Fibroblast of upper back skin (primary cell): ENCODE measurements at places on chromosomes 1 and 21.

- DNase-seq: no peak
These were observed 14.8 kb upstream of the PADI2 start for GRCh38 chr1:17134034-17134433.

DNA sequence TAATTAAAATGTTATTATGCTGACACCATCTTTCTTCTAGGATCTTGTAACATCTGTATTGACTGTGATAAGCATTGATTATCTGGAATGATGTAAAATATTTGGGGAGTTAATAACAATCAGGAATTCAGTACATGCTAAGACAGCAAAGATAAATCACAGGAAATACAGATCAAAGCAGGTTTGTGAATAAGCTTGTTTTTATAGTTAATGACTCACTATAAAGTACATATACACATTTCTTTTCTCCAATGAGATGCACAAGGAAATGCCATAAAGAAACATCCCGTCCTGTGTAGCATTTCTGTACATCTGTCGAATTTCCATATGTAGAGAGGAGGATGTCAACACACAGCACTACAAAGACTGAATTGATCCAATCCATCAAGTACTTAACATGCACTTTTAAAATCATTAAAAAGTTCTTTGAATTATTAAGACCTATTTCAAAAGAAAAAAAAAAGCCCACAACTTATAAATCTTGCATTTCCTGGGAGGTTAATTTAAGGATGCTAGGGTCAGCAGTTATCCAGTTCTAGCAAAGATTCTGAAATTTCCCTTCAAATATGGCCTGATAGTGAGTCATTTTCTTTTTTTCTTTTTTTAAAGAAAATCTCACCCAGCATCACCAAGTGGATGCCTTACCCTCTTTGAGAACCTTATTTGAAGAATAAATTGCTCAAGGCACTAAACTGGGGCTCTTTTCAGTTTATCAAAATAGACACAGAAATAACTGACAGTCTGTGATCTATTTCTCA, 243.2 kb upstream of the NR5A2 start:
- DNase-seq: peak; percentile 44

GRCh38 chr1:165287781-165288180, 68.7 kb downstream of the LMX1A start:
- DNase-seq: no peak

DNA sequence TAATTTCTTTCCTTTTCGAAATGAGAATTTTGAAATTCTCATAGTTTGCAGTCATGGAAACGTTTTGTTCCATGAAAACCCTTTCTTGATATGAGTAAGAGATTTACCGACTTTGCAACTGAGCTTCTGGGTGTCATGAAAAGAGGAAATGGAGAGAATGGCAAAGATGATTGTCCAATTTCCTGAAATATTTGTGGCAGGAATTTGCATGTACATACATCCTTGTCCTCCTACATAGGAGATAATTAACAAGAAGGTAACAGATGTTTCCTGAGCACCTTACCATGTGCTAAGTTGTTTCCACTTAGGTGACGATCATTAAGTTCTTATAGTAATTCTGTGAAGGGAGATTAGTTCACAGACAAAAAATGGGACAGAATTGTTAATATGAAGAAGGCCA, 170.7 kb downstream of the NEGR1 start:
- no peak for DNase-seq

DNA sequence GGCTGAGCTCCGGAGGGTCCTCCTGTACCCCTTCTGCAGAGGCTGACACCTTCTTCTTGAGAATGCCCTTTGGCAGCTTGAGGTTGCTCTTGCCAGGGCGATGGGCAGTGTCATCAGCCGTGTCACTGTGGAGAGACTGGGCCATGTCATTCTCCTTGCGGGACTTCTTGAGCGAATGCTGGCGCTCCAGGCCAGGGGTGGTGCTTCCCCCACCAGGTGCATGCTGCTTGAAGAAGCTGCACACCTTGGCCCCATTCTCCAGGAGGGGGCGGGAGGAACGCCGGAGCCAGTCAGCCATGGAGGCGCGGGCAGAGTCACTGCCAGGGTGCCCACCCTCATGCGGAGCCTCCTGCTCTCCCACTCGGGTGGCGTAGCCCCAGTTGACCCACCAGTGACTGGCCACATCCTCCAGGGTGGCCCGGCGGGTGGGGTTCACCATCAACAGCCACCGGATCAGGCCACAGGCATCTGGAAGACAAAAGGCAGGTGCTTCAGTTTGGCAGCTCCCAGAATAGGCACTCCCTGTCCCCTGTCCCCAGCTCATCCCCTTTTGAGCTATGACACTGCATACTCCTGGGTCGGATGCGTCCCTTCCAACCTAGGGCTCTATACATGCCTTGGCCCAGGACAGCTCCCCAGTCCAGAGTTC, 17.4 kb downstream of the NUAK2 start:
- no peak for DNase-seq

DNA sequence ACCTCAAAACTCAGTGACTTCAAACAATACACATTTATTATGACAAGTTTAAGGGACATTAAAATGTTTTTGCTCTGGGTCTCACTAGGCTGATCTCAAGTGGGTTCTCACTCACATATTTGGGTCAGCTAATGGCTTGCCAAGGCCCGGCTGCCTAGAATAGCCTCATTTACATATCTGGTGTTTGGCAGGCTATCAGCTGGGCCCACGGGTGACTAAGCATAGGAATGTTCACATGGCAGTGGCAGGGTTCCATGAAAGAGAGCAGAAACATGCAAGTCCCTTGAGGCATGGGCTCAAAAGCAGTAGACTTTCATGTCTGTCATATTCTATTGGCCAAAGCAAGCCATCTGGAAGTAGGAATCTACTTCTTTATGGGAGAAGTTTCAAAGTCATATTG, 492.6 kb downstream of the KCNT2 start:
- peak; percentile 72 for DNase-seq

- DNase-seq: no peak
These were observed 12.0 kb upstream of the RBP7 start for GRCh38 chr1:9985001-9985400.

DNA sequence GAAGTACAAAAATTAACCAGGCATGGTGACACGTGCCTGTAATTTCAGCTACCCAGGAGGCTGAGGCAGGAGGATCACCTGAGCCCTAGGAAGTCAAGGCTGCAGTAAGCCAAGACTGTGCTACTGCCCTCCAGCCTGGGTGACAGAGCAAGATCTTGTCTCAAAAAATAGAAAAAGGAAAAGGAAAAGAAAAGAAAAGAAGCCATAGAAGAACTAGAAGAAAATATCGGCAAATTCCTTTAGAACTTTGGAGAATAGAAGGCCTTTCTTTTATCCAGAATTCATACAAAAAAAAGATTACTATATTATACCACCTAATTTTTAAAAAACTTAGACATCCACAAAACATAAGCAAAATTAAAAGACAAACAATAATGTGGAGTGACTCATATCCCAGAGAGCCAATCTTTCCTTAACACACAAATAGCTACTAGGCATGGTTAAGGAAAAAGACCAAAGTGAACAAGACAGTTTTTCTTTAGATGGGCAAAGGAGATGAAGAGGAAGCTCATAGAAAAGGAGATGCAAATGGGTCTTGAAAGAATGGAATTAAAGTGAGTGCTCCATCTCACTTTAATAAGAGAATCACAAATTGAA, 251.1 kb upstream of the IRF2BP2 start:
- no peak for DNase-seq

- no peak for DNase-seq
These were observed 8.7 kb downstream of the BATF3 start for GRCh38 chr1:212690816-212691403.

DNA sequence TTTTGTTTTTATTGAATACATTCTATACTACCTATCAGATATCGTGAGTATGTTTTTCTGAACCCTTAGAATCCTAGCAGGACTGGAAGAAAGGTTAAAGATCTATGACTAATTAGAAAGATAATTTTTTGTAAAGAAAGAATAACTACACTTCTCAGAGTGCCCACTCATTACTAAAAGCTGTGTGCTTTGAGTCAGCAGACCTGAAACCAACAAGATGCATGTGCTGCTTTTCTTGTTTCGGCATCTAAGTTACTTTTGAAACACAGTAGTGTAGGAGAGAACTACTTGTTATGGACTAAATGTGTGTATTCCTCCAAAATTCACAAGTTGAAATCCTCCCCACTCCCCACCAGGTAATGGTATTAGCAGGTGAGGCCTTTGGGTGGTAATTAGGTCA, 127.8 kb upstream of the ESRRG start:
- no peak for DNase-seq

- DNase-seq: peak; percentile 82
These were observed 10.8 kb upstream of the DUSP12 start for GRCh38 chr1:161738627-161739287.

DNA sequence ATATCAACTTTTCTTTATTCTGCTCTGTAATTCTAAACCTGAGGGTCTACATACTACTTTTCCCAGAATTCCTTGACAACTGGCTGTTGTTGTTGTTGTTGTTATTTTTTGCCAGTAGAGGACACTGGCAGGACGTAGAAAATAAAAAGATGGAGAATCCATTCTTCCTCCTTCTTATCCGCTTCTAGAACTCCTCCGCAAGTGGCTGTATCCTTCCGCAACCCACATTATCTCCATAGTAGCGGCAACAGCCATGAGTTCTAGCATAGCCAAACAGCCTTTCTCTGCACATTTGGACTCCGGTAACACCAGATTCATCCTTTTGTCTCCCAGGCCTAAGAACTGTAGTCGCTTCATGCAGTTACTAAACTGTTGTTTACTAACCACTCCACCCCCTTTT, 91.1 kb upstream of the CACHD1 start:
- no peak for DNase-seq

GRCh38 chr1:107263291-107263915, 122.6 kb downstream of the NTNG1 start:
- DNase-seq: no peak

DNA sequence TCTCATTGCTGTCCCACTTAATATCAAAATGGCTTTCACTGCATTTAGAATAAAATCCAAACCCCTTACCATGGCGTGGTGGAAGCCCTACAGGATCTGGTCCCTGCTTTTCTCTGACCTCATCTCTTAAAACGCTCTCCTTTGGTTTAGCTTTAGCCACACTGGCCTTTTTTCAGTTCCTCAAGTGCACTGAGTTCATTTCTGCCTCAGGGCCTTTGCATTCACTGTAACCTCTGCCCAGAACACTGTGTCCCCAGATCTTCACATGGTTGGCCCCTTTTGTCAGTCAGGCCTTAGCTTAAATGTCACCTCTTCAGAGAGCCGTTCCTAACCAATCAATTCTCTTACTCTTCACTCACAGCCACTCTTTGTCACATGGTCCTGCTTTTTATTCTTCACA, 21.5 kb downstream of the BCL9 start:
- DNase-seq: no peak

- no peak for DNase-seq
These were observed 32.8 kb upstream of the IL19 start for GRCh38 chr1:206737729-206738201.

GRCh38 chr1:56061824-56062223, 517.5 kb downstream of the PLPP3 start:
- DNase-seq: no peak

DNA sequence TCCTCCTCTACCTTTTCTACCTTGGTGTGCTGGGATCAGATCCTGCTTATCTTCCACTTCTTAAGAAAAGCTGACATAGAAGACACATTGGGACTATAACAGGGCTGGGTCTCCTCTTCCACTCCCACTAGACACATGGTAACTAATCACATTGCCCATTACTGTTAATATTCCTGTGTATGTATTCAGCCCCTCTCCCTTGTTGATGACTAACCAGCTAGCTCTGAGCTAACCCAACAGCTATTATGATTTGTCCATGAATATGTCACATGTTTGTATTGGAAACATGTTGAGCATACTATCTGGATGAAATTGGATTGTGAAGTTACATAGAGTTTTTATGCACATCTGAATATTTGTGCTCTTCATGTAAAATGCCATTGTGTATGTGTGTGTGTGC, 52.9 kb downstream of the MPZL1 start:
- DNase-seq: no peak

GRCh38 chr1:217563179-217563578, 67.7 kb downstream of the GPATCH2 start:
- DNase-seq: no peak

GRCh38 chr1:214440219-214440965, 111.0 kb downstream of the PTPN14 start:
- no peak for DNase-seq

DNA sequence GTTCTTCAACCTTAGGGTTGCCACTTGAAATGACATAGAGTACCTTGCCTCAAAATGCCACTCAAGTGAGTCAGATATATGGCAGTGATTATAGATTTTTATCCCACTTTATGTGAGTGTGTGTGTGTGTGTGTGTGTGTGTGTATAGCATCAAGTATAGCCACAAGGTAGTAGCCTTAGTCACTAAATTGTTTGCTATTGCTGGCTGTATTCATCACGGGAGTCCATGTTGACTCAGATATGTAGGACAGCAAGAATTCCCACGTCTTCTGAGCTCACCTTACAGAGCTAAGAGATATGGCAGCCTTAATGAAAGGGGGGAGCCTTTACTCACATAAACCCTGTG, 9.3 kb downstream of the ETS2 start:
- peak; percentile 58 for DNase-seq

DNA sequence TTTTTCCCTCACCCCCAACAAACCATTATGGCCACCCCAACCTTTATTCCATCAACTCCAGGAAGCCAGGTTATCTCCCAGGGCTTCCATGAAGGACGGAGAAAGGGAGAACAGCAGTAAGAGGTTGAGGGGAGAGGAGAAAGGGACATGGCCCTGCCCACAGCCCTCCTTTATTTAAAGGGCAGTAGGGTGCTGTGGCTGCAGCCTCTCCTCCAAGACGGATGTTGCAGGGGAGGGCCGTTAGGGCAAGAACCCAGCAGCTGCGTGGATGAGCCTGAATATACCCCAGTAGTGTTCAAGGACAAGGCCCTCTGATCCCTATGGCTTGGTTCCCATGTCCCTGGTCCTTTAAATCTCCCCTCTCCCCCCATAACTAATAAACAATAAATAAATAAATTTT, 5.9 kb downstream of the RXFP4 start:
- no peak for DNase-seq

DNA sequence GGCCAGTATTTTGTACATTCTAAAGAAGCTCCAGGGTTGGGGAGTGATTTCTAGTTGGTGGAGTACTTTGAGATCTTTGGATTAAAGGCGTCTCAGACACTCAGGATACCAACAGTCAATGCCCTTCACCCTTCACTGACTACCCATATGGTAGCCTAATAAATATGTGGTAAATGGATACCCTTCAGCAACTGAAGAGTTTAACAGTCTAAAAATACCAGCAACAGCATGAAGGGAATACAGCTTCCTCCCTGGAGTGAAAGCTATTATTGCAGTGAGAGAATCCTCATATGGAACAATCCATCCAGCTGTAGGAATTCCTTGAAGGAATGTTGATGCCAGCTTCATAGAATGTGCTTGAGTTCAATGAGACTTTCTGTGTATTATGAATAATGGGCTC, 26.8 kb downstream of the DNAJC11 start:
- no peak for DNase-seq
